Stimulated activated CD4-positive, alpha-beta T cell treated with anti-CD3 and anti-CD28 coated beads, Interleukin-2, amount 100 ng/mL, for 24 hours (primary cell): ENCODE measurements at places on chromosomes 2 and 18.

GRCh38 chr2:48483506-48483905, 46.4 kb upstream of the STON1 start:
- no peak for DNase-seq

DNA sequence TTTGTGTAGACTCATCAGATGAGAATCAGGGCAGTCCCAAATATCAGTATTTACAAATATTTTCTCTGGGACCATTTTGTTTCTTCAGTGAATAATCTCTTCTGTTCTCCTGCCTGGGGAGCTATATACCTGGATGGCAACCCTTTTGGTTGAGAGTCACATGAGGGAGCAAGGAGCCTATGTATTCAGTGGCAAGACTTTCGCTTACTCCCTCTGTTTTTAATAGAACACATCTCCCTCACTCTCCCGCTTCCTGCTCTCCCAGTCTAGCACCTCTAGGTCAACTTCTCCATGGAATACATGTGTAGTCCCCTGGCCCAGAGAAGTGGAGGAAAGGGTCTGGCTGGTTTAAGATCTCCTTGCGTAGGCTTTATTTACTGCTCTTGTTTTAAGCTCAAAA, 600.3 kb downstream of the CCDC85A start:
- no peak for DNase-seq

- no peak for DNase-seq
Observed at GRCh38 chr18:56747032-56747658, 96.0 kb downstream of the WDR7 start.

- no peak for DNase-seq
Observed at GRCh38 chr2:197672371-197672893, 3.0 kb downstream of the RFTN2 start.

DNA sequence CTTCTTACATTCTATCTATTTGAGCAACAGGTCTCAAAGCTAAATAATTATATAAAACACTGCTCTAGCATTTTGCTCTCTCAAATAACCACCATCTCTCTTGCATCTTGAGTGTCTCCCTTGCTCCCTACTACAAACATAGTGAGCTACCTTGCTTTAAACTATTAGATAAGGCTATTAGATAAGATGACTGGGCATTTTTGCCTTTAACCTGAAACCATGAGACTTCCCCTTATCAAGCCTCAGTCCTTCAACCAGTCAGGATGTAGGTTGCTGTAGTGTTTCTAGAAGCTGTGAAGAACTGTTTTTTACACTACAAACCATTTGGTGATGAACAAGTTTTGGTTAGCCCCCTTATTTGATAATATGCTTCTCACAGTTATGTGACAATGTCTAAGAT, 115.4 kb upstream of the MAP2 start:
- no peak for DNase-seq

DNA sequence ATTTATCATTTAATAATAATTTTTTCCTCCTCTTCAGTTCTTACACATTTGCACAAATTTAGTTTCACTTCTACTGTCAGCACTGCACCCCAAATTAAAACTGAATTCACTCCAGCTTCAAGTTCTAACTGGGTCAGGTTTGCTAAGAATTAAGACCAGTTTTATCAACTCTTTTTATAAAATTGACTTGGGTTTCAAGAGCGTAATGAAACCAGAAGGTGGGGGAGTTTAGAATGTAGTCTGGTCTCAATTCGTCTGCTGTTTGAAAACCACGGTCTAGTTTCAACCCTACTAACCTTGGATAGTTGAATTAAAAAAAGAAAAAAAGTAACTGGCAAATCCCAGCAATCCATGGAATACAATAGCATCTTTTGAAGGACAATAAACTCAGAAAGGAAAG, 14.3 kb upstream of the CTLA4 start:
- DNase-seq = no peak

DNA sequence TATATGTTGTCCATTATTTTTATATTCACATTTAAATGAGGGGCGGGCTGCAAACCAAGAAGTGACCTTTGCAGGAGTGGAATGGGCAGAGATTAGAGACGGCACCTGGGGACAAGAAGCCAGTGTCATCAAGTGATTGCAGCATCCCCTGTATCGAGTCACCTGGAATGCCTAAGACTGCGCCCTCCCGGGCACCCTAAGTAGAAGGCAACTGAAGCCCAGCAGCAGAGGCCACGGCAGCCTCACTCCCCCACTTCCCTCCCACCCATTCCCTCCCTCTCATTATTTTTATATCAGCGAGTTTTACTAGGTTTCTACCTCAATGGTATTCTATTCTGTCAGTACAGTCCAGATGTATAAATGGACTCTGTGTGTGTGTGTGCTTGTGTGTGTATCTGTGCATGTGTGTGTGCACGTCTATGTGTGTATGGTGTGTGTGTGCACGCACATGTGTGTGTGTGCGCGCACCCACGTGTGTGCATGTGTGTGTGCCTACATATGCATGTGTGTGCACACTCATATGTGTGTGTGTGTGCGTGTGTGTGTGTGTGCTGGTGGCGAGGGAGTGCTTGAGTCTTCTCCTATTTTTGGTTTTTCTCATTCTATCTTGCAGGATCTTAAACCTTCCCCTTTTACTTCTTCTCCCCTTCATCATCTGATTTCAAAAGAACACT, 106.8 kb upstream of the SLC66A3 start:
- no peak for DNase-seq

GRCh38 chr2:39488450-39488849, 51.4 kb upstream of the MAP4K3 start:
- DNase-seq = no peak
